ENCODE measurements at places on chromosomes 11 and 22. TPM values are rescaled to one million over a fixed set of nuclear protein-coding genes. Genes with fewer than 3 reads are reported as not detected.

Gene CHRM1
- not detected for total RNA-seq

Gene ILK
- 94.5 TPM for total RNA-seq

Gene BTBD10
- total RNA-seq, result 39.8 TPM

Gene RAC2
- total RNA-seq, result not detected

Gene LGR4
- total RNA-seq, result 40.3 TPM

Gene PARVA
- total RNA-seq, result 26.4 TPM

Gene PLEKHB1
- 1.4 TPM for total RNA-seq

Gene F2
- total RNA-seq, result 2.2 TPM

Gene CDON
- 3.6 TPM for total RNA-seq

Gene GPHA2
- not detected for total RNA-seq

Gene H19
- total RNA-seq, result 12.4 TPM

Gene OR6A2
- not detected for total RNA-seq

Gene MYOD1
- total RNA-seq, result not detected

Gene GGTLC2
- total RNA-seq, result not detected

Gene LMNTD2
- 2.3 TPM for total RNA-seq

Gene SLC39A13
- 56.6 TPM for total RNA-seq

Gene PRODH
- 1.4 TPM for total RNA-seq
